Anterior cingulate cortex (tissue), 58 donors: ENCODE measurements at places on chromosomes 5 and 9.

DNA sequence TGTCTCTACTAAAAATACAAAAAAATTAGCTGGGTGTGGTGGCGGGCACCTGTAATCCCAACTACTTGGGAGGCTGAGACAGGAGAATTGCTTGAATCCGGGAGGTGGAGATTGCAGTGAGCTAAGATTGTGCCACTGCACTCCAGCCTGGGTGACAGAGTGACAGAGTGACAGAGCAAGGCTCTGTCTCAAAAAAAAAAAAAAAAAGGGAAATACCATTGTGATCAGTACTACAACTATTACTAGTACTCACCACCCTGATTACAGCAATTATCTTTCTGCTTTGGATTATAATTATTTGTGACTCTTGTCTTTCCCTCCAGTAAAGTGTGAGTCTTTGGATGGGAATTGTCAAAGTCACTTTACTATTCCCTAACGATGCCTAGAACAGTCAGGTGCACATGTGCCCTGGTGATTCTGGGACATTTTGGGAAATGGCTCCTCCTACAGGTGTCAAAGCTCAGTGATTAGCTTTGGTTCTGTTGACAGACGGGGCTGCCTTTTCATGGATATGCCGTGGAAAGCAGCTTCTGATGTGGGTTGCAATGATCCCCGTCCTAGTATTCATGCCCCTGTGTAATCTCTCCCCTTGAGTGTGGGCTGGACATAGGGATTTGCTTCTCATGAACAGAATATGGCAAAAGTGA is 31.8 kb upstream of the FRRS1L start:
- DNase-seq: no peak

DNA sequence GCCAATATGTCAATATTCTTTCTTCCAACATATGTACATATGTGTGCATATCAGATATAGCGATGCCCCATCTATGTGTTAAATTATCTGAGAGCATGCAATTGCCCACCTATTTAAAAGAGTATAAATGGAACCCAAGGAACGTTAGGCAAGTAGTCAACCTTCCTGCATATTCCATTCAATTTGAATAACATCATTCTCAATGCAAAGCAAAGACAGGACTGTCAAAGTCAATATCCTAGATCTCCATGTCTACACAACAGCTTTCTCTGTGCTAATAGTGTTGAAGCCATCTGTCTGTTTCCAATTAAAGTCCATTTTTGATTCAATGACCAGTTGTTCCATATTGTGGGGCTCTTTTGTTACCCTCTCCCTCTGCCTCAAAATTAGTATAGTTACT is 85.3 kb upstream of the COX7C start:
- DNase-seq: no peak

DNA sequence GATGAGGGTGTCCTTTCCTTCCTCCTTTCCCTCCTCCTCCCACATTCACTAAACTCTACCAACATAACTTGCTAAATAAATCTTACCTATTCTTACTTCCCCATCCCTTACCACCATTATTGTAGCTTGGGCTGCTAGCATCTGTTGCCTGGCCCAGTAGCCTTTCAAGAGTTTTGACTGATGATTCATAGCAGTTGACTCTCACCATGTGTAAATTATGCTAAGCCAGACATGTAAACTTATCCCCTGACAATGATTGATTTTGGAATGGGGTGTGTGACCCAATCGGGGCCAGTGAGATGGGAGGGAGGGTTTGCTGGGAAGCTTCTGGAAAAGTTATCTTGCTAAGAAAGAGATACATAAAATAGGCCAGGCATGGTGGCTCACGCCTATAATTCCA is 161.8 kb upstream of the SPRY4 start:
- no peak for DNase-seq

GRCh38 chr9:5482194-5482593 is 28.1 kb upstream of the PDCD1LG2 start:
- no peak for DNase-seq

DNA sequence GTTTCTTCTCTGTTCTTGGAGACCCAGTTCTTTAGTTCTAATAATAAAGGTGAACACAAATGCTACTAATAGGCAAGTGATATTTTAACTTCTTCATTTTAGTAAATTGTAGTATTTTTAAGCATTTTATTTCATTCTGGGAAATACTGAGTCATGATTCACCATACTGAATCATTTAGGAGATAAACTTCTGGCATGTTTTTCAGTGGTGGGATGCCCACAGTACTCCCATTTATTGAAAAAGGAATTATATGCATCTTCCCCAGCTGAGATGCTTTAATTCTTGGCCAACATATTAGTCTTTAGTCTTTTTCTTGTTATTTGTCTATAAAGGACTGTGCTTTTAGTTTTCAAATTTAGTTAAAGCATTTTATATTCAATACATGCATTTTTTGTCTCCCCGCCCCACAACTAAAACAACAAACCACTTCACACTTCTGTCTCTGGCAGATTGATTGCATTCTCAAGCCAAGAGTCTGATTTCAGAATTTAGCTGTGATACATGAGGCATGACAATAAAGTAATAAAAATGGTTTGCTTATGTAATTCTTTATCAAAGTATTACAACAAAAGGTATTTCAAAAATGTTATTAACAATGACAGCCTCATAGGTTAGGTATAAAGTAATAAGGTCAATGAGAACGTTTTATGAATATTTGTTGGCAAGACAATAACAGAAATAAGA is 125.2 kb upstream of the CDH18 start:
- no peak for DNase-seq

DNA sequence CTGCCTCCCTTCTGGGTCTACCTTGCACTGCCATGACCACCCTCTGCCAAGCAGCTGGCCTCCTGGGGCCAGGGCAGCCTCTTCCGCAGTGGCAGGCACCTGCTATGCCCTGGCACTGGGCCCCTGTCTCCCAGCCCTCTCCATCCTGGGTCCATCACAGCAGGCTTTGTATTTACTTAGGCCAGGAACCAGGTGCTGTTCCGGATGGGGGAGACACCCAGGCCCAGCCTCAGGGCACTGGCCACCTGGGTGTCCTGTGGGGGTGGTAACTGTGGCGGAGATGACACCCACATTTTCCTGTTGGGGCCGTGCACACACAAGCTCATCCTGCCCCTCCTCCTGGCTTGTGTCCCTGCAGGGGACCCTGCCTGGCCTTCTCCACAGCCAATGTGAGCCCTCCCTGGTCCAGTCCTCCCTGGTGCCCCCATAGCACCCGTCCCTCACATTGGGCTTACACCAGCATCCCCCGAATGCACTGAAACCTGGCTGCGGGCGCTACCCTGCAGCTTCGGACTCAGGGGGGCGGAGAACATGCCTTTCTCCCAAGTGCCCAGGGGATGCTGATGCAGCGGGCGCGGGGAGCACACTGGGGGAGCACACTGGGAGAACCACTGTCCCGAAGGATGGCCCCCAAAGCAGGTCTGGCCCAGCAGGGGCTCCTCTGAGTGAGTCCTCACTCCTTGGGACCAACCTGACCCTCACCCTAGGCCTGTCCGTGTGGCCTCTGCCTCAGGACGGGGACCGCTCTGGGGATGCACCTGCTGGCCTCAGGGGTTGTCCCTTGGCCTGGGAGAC is 17.9 kb downstream of the FAM163B start:
- DNase-seq: no peak

DNA sequence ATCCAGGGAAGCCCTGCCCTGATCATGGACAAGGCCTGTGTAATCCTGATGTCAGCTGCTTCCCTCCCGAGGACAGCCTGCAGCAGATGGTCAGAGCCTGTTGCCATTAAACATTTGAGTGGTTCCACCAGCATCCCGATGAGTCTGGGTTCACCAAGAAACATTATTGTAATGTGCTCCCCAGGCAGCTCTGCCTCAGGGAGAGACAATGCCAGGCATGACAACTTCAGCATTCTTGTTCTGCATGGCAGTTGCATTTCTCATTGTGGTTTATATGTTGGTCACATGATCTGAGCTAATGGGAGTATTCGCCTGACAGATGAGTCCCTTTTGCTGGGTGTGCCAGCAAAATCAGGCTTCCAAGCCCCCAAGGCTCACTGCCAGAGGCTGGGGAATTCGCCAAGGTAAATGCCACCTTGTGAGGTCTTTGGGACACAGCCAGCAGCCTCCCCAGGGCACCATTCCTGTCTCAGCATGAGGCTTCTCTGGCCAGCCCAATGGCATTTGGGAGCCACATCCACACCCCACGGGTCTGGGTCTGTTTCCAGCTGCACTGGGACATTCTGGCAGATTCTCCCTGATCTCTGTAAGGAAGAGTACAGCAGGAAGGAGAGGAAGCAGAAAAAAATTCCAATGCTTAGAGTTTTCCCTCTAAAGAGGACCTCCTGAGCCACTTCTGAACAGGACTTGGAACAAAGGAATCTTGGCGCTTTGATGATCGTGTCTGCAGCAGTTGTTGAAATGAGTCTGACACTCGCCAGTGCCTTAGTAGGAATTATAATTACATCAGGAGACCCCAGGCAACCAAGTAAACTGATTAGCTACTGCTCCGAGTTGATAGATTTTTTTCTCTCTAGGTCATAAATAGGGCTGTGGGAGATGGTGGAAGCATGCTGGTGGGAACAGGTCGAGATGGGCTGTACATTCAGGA is 18.7 kb downstream of the KCNIP1 start:
- DNase-seq: no peak

- DNase-seq: no peak
These were observed 107.8 kb downstream of the KCNIP1 start for GRCh38 chr5:170611449-170612090.

GRCh38 chr5:3650320-3650719 is 54.7 kb downstream of the IRX1 start:
- DNase-seq: no peak

GRCh38 chr9:95185956-95186355 is 131.6 kb downstream of the FANCC start:
- no peak for DNase-seq

- no peak for DNase-seq
These were observed 3.9 kb upstream of the SPATA9 start for GRCh38 chr5:95686651-95687050.

DNA sequence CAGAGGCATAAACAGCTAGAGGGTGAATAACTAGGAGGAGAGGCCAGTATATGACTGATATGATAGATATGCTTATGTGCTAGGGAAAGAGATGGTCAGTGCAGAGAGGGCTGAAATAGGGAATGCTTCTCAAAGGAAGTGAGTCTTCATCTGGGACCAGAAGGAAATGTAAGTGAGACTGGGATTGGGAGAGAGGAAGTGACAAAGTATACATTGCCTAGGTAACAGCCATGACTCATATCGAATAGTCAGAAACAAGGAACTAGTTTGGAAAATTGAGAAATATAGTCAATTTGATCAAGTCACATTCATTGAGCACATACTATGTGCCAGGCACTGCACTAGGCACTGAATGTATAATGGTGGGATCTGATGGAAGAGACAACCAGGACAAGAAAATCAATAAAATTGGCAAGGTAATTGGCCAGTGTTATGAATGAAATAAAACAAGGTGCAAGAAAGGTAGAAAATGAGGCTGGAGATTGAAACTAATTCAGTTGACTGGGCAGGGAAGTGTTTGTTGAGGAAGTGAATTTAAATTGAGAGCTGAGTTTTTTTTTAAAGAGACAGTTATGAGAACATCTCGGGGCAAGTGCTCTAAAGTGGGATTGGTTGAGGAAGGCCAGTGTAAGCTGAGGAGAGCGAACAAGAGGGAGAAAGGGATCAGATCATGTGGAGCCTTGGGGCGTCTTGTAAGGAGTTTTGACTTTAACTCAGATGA is 4.3 kb downstream of the ERAP2 start:
- DNase-seq: no peak

DNA sequence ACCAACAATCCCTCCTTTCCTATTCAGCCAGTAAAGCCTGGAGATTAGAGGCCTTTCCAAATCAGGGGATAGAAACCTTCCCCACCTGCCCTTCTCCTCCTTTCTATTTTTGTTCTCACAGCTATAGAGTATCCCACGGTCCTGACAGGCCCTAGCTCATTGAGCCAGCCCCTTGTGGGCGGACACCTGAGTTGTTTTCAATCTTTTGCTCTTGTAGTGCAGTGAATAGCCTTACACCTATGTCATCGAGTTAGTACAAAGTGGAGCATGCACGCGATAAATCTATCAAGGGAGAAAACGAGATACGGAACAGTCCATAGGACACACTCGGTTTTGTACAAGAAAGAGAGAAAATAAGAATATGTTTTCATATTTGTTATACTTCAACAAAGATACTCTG is 77.2 kb downstream of the TSPAN17 start:
- DNase-seq: no peak

GRCh38 chr5:95647886-95648860 is 1.6 kb downstream of the RFESD start:
- DNase-seq: no peak

GRCh38 chr5:175162036-175162435 is 281.9 kb downstream of the DRD1 start:
- DNase-seq: no peak

GRCh38 chr5:76514292-76514691 is 108.9 kb downstream of the F2RL2 start:
- no peak for DNase-seq

- no peak for DNase-seq
These were observed 43.4 kb upstream of the ZNF366 start for GRCh38 chr5:72550595-72550994.

GRCh38 chr5:68950930-68951329 is 142.9 kb upstream of the SLC30A5 start:
- DNase-seq: no peak

- no peak for DNase-seq
These were observed 40.6 kb downstream of the ARHGAP26 start for GRCh38 chr5:142810743-142811290.

DNA sequence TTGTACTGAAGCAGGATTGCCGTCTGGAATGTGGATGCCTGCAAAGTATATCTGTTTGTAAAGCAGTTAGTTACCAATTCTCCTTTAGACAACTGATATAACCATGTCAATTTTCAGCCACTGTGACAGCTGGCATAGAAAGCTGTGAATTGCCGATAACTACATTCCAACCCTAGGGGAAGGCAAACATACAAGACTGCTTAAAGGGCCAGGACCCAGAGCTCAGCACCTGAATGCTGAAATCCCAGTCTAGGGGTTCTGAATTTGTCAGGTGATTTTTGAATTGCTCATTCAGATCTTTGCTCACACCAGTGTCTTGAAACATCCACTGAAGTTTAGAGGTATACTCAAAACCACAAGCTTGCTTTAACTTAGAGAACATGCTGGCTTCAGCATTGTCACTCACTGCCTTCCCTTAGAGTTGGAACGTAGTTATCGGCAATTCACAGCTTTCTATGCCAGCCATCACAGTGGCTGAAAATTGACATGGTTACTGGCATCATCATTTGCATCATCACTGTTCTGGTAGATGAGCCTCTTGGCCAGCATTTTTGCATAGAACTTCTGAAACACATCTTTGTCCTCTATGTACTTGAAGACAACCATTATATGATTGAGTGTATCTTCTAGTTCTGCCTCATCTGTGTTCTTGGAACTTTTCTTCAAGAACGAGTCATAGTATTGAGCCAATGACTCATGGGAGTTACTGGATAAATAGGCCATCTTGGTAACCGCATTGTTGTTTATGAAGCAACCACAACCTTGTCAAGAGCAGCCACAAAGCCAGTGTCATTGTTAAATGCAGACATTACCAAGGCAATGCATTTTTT is 82.1 kb downstream of the CCDC192 start:
- DNase-seq: no peak
